ENCODE measurements at places on chromosomes 2 and 18.

GRCh38 chr18:79917853-79918614, 33.4 kb downstream of the SLC66A2 start:
- H3K4me3 ChIP-seq, result peak overlapping the region; percentile 18
- peaks cover 39% of the 10 kb centered on the region for H3K36me3 ChIP-seq
- peaks cover 5% of the 10 kb centered on the region for H3K4me1 ChIP-seq
- H3K27me3 ChIP-seq, result peaks cover 29% of the 10 kb centered on the region
- no peak for DNase-seq

GRCh38 chr2:130336150-130336876, 6.4 kb upstream of the IMP4 start:
- H3K4me1 ChIP-seq, result peaks cover 14% of the 10 kb centered on the region
- DNase-seq, result no peak
- no peak overlapping the region for H3K4me3 ChIP-seq
- peaks cover 19% of the 10 kb centered on the region for H3K27me3 ChIP-seq

- H3K4me1 ChIP-seq, result peaks cover 5% of the 10 kb centered on the region
- H3K4me3 ChIP-seq, result no peak overlapping the region
- peak; percentile 12 for DNase-seq
- peak overlapping the region; percentile 96 for H3K27ac ChIP-seq
Observed at GRCh38 chr2:10688921-10689807, 611 bp downstream of the NOL10 start.

GRCh38 chr18:56756966-56757365, 105.8 kb downstream of the WDR7 start:
- no peaks in the 10 kb centered on the region for H3K36me3 ChIP-seq
- H3K27ac ChIP-seq, result peak overlapping the region; percentile 53
- H3K27me3 ChIP-seq, result peaks cover 2% of the 10 kb centered on the region
- H3K4me1 ChIP-seq, result peaks cover 7% of the 10 kb centered on the region
- no peak for DNase-seq

DNA sequence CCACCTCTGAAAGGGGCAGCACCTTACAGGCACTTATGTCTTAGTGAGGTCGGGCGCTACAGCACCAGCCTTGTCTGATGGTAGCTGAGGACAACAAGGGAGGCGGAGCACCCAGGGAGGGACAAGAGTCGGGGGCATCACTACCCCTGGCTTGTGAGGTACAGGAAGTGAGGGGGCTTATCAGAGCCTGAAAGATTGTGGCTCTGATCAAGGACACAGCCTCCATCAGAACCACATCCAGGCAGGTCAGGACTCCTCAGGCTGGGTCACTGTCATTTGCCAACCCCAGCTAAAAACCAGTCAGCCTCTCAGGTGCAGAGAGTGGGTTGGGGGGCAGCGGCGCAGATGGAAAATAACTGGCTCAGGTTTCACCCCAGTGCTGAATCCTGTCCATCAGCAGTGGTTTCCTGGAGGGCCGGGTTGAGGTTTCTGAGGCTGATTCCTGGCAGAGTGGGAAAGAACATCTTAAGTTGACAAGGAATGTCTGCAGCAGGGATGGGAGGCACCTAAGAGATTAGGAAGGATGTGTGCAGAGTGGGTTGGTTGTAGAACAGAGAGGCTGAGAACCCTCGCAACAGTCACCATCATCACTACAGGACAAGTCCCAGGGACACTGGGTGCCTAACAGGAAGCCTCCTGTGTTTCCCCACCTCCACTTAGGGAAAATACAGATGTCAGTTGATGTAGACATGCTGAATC, 45.3 kb downstream of the FBLN7 start:
- H3K4me1 ChIP-seq, result peaks cover 17% of the 10 kb centered on the region
- peaks cover 6% of the 10 kb centered on the region for H3K27me3 ChIP-seq
- no peak overlapping the region for H3K27ac ChIP-seq
- H3K36me3 ChIP-seq, result peaks cover 9% of the 10 kb centered on the region
- no peak overlapping the region for H3K4me3 ChIP-seq

GRCh38 chr2:112784199-112785189, at the start of gene IL1A:
TSS of gene IL1A (minus strand) at chr2:112784493. CDS start at chr2:112783770, 723 bp downstream.
- H3K27me3 ChIP-seq, result peaks cover 2% of the 10 kb centered on the region
- no peak within 1 kb of the TSS for H3K27ac ChIP-seq
- no peaks in the 10 kb centered on the region for H3K36me3 ChIP-seq
- DNase-seq, result no peak

DNA sequence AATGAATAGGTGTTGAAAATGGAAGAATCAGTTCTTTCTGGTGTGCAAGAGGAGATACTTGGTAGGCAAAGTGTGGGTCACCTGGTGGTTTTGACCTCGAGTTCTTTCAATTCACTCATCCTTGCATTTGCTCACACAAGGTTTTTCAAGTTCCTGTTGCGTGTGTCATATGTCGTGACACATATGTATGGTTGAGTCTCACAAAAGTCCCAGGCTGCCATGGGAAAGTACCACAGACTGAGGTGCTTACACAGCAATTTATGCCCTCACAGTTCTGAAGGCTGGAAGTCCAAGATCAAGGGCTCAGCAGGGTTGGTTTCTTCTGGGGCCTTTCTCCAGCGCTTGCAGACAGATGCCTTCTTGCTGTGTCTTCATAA, 64.4 kb downstream of the NCK2 start:
- no peak for DNase-seq
- H3K4me3 ChIP-seq, result no peak overlapping the region
- no peak overlapping the region for H3K27ac ChIP-seq

DNA sequence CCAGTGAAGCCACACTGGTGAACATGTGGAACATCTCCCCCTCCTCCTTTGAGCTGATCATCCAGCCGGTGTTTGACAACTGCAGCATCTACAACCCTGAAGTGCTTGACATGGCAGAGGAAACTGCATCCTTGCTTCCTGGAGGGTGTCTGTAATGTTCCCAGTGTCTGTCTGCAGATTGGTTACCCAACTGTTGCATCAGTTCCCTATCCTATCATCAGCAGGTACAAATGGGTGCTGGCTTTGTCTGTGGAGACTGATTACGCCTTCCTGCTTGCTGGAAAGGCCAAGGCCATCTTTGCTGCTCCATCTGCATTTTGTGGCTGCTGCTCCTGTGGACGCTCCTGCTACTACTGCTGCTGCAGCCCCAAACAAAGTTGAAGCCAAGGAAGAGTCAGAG, 83.5 kb downstream of the SKA1 start:
- no peaks in the 10 kb centered on the region for H3K36me3 ChIP-seq
- DNase-seq, result no peak
- no peak overlapping the region for H3K27ac ChIP-seq

- DNase-seq, result no peak
- peaks cover 21% of the 10 kb centered on the region for H3K4me1 ChIP-seq
- H3K4me3 ChIP-seq, result no peak overlapping the region
- H3K36me3 ChIP-seq, result no peaks in the 10 kb centered on the region
- peaks cover 1% of the 10 kb centered on the region for H3K27me3 ChIP-seq
Observed at GRCh38 chr2:180356676-180357075, 349.6 kb upstream of the CWC22 start.

DNA sequence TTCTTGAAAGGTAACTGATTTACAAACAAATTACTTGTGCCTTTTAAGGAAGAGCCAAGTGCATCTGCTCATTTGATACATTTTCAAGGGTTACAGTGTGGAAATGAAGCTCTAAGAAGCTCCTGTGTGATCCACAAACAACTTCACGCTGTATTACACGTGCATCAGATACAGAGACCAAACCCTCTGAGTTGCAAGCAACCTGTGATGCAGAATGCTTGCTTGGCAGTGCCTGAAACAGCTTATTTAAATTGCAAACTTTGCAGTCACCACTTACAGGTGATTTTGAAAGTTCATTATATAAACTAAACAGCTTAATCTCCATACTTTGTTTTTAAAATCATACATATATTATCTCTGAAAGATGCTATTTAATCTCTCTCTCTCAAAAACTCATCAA, 50.1 kb downstream of the ZEB2 start:
- H3K27me3 ChIP-seq, result no peaks in the 10 kb centered on the region
- DNase-seq, result no peak
- peaks cover 6% of the 10 kb centered on the region for H3K36me3 ChIP-seq
- peaks cover 19% of the 10 kb centered on the region for H3K4me1 ChIP-seq
- no peak overlapping the region for H3K4me3 ChIP-seq

DNA sequence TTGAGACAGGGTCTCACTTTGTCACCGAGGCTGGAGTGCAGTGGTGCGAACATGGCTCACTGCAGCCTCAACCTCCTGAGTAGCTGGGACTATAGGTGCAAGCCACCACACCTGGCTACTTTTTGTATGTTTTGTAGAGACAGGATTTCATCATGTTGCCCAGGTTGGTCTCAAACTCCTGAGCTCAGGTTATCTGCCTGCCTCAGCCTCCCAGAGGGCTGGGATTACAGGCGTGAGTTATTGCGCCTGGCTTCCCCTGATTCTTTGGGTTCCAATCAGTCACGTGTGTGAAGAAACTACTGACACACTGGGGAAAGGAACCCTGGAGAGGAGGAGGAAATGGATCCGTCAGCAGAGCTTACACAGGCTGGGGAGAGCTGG, 22.3 kb upstream of the RAB10 start:
- peaks cover 5% of the 10 kb centered on the region for H3K36me3 ChIP-seq
- H3K4me1 ChIP-seq, result peaks cover 10% of the 10 kb centered on the region
- no peak overlapping the region for H3K4me3 ChIP-seq

- H3K36me3 ChIP-seq, result no peaks in the 10 kb centered on the region
- no peak overlapping the region for H3K4me3 ChIP-seq
- H3K4me1 ChIP-seq, result peaks cover 5% of the 10 kb centered on the region
- peaks cover 1% of the 10 kb centered on the region for H3K27me3 ChIP-seq
Observed at GRCh38 chr2:36820942-36821605, 124.6 kb downstream of the VIT start.

DNA sequence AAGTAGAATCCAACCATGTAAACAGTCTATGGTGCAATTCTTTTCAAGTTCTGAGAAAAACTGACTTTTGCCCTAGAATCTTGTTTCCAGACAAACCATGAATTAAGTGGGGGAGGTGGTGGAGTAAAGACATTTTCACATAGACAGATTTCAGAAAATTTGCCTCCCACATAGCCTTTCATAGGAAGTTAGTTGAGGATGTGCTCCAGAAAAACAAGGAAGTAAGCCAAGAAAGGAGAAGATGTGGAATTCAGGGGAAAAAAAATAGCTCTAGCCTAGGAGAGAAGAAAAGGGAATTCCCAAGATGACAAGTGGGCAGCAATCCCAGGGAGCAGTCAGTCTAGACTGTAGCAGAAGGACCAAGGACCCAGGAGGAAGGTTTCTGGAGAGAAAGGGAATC, 17.4 kb downstream of the RUFY4 start:
- no peak for DNase-seq
- H3K27me3 ChIP-seq, result peaks cover 12% of the 10 kb centered on the region
- no peak overlapping the region for H3K27ac ChIP-seq
- H3K36me3 ChIP-seq, result no peaks in the 10 kb centered on the region
- no peak overlapping the region for H3K4me3 ChIP-seq
- H3K4me1 ChIP-seq, result peaks cover 3% of the 10 kb centered on the region

Measured in endothelial cell (in vitro differentiated cells).